ENCODE measurements at places on chromosomes 12 and 14.

DNA sequence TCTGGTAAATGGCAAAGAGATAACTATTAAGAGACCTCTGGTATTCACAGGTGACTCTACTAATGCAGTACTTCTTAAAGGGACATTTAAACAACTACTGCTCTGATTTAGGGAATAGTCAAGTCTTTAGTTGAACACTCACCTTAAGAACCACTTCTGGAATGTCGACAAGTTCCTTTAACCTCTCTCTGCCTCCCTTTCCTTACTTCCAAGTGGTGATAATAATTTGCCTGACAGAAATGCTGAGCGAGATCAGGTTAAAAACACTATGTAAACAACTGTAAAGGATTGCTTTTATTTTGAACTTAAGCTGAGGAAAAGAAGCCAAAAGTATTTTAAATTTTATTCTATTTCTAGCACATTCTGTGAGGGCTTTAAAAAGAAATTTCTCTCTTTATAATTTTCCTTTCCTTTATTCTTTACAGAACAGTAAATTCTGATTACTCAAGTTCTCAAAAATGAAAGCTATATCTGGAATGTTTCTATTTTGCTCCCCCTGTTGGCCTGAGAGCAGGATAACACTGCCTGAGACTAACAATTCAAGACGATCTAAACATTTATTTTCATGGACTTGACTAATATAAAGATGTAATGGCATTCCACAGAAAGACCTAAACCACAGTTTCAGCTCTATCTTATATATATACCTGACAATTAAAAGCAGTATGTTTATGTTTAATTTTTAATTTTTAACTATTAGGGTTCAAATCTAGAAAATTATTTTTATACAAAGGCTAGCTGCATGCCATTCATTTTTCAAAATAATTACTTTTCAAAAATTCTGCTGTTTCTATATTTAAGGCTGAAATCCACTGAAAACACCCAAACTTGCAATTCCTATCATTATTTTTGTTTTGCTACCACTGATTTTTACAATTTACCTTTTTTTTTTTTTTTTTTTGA lies 29.2 kb downstream of the ZCCHC8 start:
- DNase-seq = peak; percentile 32

DNA sequence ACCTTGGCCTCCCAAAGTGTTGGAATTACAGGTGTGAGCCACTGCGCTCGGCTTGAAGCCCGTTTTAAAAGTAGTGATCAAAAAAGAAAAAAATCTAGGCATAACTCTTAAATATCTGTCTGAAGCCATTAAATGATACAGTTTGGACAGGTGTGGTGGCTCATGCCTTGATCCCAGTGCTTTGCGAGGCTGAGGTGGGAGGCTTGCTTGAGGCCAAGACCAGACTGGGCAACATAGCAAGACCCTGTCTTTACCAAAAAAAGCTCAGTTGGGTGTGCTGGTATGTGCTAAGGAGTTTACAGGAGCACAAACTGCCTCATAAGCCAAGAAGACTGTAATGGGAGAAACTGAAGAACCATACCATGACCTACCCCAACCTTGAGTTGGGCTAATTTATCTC lies 26.0 kb downstream of the SYNE2 start:
- no peak for DNase-seq

- no peak for DNase-seq
These were observed 332.5 kb downstream of the CEP128 start for GRCh38 chr14:80609055-80609454.

DNA sequence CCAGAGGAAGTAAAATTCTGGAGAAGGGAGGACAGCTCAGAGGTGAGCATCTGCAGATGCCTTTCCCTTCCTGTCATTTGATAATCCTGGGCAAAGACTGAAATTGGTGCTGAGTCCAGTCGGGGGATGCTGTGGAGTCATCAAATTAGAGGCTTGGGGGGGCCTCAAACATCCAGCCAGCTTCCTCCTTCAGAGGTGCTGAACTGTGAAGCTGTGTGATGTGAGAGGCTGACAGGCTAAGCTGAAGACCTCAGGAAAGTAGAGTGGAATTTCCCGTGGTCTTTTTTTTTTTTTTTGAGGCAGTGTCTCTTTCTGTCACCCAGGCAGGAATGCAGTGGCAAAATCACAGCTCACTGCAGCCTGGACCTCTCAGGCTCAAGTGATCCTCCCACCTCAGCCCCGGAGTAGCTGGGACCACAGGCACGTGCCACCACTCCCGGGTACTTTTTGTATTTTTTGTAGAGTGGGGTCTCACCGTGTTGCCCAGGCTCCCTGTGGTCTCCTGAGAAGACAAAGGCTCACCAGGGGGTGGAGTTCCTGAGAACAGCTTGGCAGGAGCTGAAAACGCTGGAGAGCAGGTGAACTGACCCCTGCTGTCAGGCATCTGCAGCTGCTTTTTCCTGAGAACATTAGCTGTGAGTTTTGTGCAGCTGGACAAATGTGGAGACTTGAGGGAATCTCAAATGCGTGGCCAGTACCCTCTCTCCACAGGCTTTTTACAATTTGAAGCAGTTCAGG lies 6.1 kb upstream of the TCL1B start:
- no peak for DNase-seq

GRCh38 chr12:121767525-121768016 lies 25.9 kb downstream of the RHOF start:
- DNase-seq = peak; percentile 94

- no peak for DNase-seq
These were observed 120.9 kb downstream of the SINHCAF start for GRCh38 chr12:31205054-31205453.

DNA sequence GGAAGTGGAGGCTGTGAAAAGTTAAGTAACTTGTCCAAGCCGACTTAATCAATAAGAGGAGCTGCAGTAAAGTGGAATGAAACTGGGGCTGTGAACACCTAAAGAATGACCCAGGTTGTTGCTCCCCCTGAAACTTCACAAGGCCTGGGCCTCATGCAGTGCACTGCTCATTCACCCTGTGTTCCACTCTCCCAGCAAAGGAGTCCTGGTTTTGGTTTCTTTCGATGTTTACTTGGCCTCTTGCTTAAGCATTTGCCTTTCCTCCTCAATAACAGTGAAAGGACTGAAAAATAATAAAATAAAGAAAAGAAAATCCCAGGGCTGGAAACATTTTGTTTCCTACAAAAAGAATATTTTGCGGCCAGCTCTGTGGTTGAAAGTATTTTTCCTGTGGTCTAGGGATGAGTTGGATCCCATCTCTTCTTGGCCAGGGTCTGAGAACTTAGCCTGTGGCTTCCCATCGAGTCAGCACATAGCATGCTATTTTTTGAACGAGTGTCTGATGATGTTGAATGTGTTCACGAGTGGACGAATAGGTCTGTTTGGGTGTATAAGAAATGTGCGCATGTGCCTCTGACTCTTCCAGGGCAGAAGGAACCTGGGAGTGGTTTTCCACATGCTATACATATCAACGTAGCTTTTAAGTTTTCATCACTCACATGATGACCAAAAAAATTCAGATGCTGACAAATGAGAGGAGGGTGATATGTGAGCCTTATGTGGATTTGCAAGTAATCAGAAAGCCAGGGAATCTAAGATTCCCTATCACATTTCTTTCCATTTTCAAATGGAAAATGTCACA lies 349.8 kb downstream of the ZFP36L1 start:
- DNase-seq = no peak

- no peak for DNase-seq
These were observed 48.0 kb downstream of the NTN4 start for GRCh38 chr12:95742586-95742985.
